Uterus (tissue), 4 donors: ENCODE measurements at places on chromosomes 2 and 18. TPM values are rescaled to one million over a fixed set of nuclear protein-coding genes. Genes with fewer than 3 reads are reported as not detected.

RAD51AP2 gene
- total RNA-seq: not detected

UGT1A8 gene
- total RNA-seq: not detected

CYP27C1 gene
- total RNA-seq: 7.1 TPM

GALNT3 gene
- total RNA-seq: 1.6 TPM

- DNase-seq: no peak
These were observed 1010.9 kb upstream of the NXPH2 start for GRCh38 chr2:139790807-139791752.

GRCh38 chr18:35634323-35634722 is 52.8 kb downstream of the GALNT1 start:
- no peak for DNase-seq

GRCh38 chr2:235573331-235574221 is 79.7 kb downstream of the AGAP1 start:
- DNase-seq: no peak

DNA sequence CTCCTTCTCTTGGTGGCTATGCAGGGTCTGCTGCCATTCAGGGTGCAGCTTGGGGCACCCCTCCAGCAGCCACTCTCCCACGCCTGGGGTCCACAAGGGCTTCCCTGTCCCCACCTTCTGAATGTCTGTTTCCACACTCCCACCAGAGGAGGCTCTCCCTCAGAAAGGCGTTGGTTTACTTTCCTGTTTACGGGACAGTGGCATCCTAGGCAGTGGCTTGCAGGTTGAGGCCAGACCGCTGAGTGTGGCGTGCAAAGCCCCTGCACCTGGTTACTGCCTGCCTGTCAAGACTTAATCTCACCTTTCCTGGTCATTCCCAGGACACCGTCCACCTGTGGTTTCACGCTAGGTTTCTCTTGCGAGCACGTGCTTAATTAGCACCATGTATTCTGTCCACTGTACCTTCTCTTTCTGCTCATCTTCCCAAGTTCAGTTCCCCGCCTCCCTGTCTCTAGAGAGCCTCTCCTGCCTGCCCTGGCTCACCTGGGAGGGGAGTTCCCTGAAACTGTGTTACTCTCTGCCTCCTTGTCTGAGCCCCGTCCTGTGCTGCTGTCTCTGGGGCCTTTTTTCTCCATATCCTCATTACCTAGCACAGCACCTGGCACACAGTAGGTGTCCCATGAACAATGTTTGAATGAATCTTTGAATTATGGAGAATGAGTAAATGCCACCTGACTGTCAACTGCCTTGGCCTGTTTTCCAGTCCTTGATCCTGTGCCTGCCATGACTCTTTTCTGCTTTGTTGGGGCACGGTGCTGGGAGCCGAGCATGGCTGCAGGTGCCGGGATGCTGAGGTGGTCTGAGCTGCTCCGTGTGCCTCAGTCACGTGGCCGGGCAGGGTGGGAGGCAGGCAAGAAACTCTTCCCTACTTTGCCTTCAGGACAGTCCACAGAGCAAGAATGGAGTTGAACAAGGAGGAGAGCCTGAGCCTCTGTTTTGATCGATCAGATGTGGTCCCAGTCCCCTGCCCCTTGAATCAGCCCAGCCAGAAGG is 56.4 kb downstream of the ARHGEF4 start:
- DNase-seq: no peak

UGT1A10 gene
- total RNA-seq: not detected

ETAA1 gene
- 23.5 TPM for total RNA-seq

DNA sequence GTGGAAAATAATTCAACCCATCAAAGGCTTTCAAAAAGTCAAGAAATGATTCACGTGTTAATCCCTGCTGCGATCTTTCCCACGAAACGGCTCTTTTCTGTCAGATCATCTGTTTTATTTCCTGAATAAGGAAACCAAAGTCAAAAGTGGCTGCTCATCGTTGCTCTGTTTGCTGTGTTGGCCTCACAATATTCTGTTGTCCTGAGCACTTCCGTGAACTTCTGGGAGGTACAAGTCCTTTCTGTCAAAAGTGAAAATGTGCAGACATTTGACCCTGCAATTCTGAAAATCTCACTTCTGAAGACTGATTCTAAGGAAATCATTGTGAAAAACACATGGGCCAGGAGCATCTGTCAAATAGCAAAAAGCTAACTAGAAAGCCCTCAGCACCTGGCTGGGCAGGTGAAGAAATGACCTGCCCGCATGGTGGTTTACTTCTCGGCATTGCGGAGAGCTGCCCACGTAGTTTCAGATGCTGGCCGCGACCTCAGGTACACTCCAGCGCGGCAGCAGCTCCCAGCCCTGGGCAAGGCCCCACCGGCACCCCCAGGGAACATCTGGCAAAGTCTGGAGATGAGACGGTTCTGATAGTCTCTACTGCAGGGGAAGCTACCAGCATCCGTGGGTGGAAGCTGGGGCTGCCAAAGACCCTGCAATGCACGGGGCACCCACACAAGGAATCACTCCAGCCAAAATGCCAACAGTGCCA is 31.9 kb upstream of the GPC1 start:
- peak; percentile 7 for DNase-seq

BOLL gene
- not detected for total RNA-seq

DNA sequence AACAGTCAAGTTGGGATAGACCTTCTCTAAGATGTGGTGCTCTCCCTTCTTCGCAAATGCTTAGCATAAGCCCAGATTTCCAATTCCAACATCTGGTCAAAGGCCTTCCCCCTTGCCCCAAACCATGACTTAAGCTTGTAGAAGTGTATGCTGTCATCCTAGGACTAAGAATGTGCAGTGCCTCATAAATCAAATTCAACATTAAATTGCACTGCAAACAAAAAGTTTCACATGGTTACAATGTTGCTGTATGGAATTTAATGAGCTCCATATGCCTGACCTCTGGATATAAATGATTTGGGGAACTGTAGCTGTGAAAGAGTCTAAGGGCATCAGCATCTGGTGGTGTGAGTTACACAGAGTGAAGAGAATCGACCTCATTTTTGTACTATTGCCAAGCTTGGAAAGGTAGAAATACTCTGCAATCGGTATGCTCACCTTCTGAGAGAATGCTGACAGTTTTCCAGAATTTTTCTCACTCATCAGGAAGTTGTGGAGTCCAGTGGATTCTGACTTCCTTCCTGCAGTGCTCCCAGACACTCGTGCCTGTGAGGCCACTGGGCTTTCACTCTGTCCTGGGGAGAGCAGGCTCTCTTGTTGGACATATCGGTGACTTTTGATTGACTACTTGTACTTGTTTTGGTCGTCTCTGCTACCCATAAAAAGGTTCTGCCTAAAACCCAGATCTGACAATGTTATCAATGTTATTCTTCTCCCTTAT is 40.6 kb downstream of the FASTKD2 start:
- no peak for DNase-seq
